ENCODE measurements at places on chromosomes 16 and 17. TPM values are rescaled to one million over a fixed set of nuclear protein-coding genes. Genes with fewer than 3 reads are reported as not detected.

STAT3 gene
- total RNA-seq: 101 TPM

WNT3 gene
- not detected for total RNA-seq

CA5A gene
- total RNA-seq: not detected

CMTM2 gene
- 0.68 TPM for total RNA-seq

GRCh38 chr17:45088741-45089140 lies 27.6 kb downstream of the NMT1 start:
- no peak overlapping the region for H3K4me3 ChIP-seq
- H3K36me3 ChIP-seq: peaks cover 56% of the 10 kb centered on the region
- no peaks in the 10 kb centered on the region for H3K27me3 ChIP-seq
- peak overlapping the region; percentile 79 for H3K27ac ChIP-seq
- peaks cover 15% of the 10 kb centered on the region for H3K4me1 ChIP-seq
